ENCODE measurements at places on chromosomes 7 and 10. TPM values are rescaled to one million over a fixed set of nuclear protein-coding genes. Genes with fewer than 3 reads are reported as not detected.

ECHS1 gene
- 48.9 TPM for total RNA-seq

PRF1 gene
- total RNA-seq = 6.1 TPM

GRCh38 chr7:37032258-37032601, 307.9 kb upstream of the AOAH start:
- DNase-seq = no peak

DNA sequence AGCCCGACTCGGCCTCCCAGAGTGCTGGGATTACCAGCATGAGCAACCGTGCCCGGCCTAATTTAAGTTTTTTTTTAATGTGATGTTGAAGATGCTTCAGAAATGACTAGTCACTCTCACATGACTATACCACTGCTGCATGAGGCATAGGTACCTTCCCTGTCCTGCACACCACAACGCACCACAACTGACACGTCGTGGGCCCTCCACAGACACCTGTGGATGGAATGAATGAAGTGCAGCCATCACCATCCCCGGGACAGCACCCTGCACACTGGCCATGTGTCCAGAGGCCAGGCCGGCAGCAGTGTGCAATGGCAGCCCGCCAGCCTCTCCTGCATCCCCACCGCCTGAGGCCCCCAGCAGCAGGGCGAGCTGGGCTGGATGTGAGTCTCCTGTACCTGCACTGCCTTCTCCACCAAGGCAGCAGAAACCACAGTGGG, 55.1 kb downstream of the VOPP1 start:
- DNase-seq = no peak

DNA sequence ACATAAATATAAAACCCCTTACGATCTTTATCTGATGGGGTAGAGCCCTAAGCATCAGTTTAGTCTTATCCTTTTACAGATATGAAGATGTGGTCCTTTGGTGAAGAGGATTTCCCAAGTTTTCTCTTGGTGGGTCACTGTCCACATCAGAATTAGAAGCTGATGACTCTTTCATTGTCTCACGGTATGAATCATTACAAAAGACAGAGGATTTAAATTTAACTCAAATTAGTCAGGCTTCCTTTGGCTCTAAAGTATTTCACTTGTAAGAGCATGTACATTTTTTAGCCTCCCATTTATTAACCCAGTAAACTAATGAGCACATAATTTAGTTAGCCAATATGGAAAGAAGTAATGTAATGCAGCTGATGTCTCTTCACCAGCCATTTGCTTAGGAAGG, 49.9 kb upstream of the TMEM26 start:
- no peak for DNase-seq

GRCh38 chr7:138958391-138958956, 22.7 kb downstream of the KIAA1549 start:
- DNase-seq = no peak

- DNase-seq = no peak
Measured at GRCh38 chr7:96786998-96787395, 77.4 kb upstream of the SEM1 start.

- no peak for DNase-seq
Measured at GRCh38 chr7:26381476-26382353, 90.1 kb downstream of the SNX10 start.

Data from aorta (tissue), 5 donors.